ENCODE measurements at places on chromosomes 3 and 15.

GRCh38 chr3:100506355-100506754 is 13.9 kb downstream of the TMEM45A start:
- no peak for DNase-seq

DNA sequence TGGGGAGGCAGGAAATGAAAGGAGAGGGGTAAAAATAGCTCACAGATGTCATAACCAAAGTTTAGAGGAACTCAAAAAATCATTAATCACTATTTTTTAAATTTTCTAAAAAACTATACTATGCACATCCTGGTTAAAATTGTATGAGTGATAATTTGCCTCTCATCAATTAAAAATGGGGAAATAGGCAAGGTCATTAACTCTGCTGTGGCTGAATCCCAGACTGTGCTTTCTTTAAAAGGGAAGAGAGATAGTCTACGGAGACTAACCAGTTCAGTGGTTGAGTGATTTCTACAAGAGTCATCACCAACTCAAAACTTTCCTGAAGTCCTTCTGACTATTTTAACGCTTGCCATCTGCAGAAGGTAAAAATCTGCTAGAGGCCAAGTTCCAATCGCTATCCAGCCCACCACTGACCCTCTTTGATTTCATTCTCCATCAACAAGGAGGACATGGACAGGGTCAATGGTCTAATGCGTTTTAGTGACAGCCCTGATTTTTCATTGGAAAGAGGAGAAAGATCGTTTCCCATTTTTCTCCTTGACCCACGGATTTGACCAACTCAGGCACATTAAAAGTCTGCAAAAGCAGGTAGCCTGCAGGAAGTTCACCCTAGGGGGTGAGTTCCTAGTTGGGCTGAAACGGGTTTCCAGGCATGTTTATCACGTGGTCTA is 850 bp downstream of the SUCLG2 start:
- DNase-seq, result no peak

- peak; percentile 39 for DNase-seq
Measured at GRCh38 chr3:32296251-32297204, 58.0 kb downstream of the CMTM8 start.

- no peak for DNase-seq
Measured at GRCh38 chr15:67741308-67741707, 84.0 kb upstream of the SKOR1 start.

GRCh38 chr3:54188176-54188791 is 65.9 kb downstream of the CACNA2D3 start:
- DNase-seq, result no peak

GRCh38 chr15:90035095-90035839 is 34.1 kb downstream of the ZNF710 start:
- no peak for DNase-seq

GRCh38 chr3:28252001-28252431 is 10.6 kb downstream of the CMC1 start:
- DNase-seq, result no peak

GRCh38 chr3:133829310-133829707 is 23.7 kb downstream of the SRPRB start:
- DNase-seq, result no peak

GRCh38 chr3:157132936-157133335 is 27.0 kb downstream of the CCNL1 start:
- no peak for DNase-seq

GRCh38 chr3:13106308-13107001 is 33.2 kb upstream of the IQSEC1 start:
- DNase-seq, result no peak

Data from activated CD8-positive, alpha-beta memory T cell treated with anti-CD3 and anti-CD28 coated beads for 1 hour (primary cell).